WTC11 (cell line): ENCODE measurements at places on chromosomes 3 and 15.
A peak's percentile ranks its signal among the peaks of the same experiment; 100 is the strongest.

GRCh38 chr3:119769394-119770149 is 12.3 kb upstream of the NR1I2 start:
- no peak for DNase-seq

DNA sequence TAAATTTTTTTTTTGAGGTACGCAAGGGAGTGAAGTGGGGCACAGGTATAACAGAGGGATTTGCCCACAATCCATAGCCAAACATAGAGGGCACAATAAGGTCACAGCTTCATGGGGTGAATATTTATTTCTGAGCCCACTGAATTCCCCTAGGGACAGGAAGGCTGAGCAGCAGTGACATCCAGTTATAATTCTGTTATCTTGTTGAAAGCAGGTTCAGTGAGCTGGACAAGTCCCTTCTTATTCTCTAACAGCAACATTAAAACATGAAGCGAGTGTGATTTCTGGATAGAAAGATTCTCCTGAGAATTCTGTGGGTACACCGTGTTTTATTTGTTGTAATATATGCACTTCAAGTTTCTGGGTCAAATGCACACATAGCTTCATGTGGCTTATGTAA is 538.2 kb downstream of the NAALADL2 start:
- DNase-seq, result no peak

DNA sequence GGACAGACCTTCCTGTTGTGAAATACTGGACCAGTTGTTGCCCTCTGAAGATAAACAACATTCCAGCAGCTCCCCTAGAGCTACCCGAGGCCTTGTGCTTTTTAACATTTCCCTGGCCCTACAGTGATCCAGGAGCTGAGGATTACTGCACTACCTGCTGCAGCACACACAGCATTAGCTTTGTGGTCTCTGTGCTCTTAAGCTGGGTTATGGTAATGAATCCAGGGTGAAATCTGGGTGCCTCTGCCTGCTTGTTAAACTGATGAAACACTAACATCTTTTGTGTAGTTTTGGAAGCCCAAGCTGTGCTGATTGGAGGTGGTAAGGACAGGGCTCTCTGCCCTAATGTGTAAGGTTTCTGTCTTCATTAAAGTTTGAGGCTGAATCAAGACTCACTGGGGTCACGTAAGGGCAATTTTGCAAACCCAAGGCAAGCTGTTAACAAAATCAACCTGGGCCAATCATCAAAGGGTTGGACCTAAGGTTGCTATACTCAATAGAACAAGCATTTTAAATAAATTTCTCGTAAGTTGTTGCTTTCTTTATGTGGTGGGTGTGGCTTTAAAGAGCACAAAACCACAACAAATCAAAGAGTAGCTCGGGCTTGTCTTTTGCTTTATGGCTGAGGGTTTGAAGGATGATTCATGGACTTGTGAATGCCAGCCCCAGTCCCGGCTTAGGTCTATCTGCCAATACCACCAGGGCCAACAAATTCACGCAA is 183.9 kb downstream of the TPRG1 start:
- no peak for DNase-seq

DNA sequence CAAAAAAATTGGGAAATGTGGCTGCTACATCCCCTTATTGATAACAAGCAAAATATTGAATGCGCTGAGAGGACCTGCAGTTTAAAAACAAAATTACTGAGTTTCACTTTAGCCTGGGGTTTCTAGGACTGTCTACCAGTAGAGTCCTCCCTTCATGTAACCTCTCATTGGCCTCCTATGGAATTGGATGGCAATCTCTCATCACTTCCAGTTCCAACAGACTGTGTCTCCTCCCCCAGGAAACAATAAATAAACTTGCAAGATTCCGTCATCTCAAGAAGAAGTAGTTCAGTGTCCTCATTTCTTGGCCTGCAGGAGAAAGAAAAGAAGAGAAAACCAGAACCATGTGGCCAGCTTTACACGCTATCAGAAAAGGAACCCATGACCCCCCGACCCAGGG is 123.8 kb downstream of the TLE3 start:
- DNase-seq, result no peak

- DNase-seq, result no peak
Measured at GRCh38 chr3:127440384-127440783, 150.1 kb downstream of the TPRA1 start.

DNA sequence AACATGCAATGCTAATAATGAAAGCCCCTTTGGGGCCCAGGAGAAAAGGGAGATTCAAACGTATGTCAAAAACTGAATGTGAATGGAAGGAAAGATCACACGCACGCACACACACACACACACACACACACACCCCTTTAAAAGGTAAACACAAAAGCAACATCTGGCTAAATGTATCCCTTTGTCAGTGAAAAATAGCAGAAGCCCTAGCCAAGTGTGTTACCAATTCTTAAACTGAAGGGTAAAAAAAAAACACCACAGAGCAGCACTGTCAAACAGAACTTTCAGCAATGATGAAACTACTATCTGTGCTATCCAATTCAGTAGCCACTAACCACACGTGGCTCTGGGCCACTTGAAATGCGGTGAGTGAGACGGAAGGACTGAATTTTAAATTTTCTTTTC is 4.9 kb downstream of the RFTN1 start:
- DNase-seq, result no peak

- DNase-seq, result no peak
Measured at GRCh38 chr15:58154769-58155168, 16.6 kb downstream of the AQP9 start.

DNA sequence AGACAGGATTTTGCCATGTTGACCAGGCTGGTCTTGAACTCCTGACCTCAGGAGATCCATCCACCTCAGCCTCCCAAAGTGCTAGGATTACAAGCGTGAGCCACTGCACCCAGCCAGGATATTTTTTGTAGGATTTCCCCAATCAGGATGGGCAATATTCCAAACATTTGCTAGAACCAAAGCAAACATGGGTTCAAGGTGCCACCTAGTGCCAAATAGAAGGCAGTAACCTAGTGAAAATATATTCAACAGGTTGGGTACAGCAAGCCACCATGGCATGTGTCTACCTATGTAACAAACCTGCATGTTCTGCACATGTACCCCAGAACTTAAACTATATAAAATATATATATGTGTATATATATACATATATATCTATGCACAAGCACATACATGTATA is 185.9 kb upstream of the CADM2 start:
- no peak for DNase-seq

DNA sequence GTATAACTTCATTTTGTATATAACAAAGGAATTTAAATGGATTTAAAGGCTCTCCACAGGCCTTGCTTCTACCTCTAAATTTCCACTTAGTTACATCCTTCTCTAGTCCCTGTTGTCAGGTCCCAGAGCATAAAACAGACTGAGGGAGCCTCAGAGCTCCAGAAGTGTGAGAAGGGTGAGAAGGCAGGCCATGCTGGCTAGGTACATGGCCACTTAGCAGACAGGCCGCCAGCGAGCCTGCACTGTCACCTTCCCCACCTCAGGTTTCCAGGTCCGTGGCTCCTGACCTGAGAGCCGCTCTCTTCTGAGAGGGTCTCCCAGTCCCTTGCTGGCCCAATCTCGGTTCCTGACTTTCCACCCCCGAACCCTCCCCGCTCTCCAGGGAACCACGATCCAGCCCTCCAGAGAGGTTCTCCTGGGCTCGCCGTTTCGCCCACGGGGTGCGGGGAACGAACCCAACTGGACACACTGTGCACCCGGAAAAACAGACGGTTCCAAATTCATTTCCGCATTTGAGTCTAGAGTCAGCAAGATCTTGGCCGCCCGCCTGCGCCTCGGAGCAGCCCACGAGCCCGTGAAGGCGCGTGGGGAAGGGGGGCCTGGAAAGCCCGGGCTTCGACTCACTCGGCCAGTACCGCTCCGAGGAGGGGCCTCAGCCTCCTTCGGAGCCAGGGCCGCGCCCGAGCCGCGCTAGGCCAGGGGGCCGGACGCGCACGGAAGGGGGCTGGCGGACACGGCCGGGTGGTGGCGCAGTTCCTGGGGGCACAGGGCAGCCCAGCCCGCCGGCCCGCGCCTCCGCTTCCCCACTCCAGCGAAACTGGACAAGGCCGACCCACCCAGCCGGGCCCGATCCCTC is 16.7 kb upstream of the SOX2 start:
- peak; percentile 80 for DNase-seq
